ENCODE measurements at places on chromosomes 6 and 20. TPM values are rescaled to one million over a fixed set of nuclear protein-coding genes. Genes with fewer than 3 reads are reported as not detected.

CPXM1 gene
- total RNA-seq = 0.11 TPM

PRL gene
- total RNA-seq = not detected

DNA sequence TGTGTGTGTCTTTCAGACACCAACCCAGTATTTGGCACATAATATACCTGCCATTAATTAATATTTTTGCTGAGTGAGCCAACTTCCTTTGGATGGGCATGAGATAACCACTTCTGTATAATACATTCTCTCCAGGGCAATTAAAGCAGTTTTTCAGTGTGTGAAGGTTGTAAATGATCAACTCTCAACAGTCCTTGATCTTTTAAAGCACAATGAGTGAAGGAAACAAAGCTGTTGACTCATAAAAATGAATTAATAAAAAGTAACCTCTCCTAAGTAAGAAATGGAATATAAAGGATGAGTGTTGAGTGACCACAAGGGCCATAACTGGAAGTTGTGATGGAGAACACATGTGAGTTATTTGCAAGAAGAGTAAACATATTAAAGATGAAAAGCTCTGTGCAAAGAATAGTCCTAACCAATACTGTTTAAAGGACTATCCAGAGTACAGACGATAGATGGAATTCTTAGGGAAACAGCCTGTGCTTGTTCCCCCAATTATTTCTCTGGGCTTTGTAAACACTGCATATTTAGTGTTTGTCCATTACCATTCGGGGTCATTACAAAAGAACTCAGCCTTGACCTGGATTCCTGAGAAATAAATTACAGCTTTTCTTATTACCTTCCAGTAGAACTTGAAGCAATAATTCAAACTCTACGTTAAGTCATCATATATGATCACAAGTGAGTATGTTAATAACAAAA, 446.2 kb downstream of the PLCB1 start:
- H3K27ac ChIP-seq = no peak overlapping the region
- H3K36me3 ChIP-seq = no peaks in the 10 kb centered on the region
- no peaks in the 10 kb centered on the region for H3K4me1 ChIP-seq

- H3K27me3 ChIP-seq = peaks cover 9% of the 10 kb centered on the region
- H3K4me3 ChIP-seq = no peak overlapping the region
- DNase-seq = no peak
- no peaks in the 10 kb centered on the region for H3K4me1 ChIP-seq
These were observed 166.2 kb downstream of the TRIM27 start for GRCh38 chr6:28757429-28758045.

DNA sequence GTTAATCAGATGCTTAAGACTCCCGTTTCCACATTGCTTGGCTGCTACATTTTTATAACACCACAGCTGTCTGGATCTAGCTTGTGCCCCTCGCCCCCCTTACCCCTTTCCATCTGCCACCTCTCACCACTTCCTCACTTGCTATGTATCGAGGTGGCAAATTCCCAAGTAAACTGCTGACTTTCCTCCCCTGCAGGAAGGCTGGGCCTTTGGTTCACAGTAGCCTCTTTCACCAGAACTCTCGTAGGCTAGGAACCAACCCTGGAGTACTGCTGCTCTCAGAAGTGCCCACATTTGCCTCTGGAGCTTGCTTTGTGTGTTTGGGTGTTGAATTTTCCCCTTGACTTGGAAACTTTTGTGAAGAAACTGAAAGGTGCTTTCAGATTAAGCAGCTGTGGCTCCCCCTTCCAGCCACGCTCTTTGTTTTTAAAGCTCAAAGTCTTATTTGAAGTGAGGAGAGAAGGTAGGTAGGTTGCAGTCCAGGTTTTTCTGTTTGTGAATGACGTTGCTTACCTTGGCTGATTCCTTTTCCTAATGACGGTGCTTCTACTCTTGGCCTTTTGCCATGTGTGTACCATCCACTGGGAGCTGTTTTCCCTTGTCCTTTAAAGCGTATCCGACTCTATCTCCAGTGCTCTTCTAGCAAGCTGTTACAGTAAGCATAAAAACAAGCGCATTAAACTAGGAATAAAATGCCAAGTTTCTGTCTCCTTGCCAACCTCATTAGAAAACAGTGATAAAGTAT, 90.4 kb downstream of the CARMIL1 start:
- DNase-seq = peak; percentile 39
- H3K27me3 ChIP-seq = no peaks in the 10 kb centered on the region
- H3K27ac ChIP-seq = peak overlapping the region; percentile 81
- H3K4me3 ChIP-seq = peak overlapping the region; percentile 39
- peaks cover 71% of the 10 kb centered on the region for H3K4me1 ChIP-seq
- peaks cover 9% of the 10 kb centered on the region for H3K36me3 ChIP-seq

DNA sequence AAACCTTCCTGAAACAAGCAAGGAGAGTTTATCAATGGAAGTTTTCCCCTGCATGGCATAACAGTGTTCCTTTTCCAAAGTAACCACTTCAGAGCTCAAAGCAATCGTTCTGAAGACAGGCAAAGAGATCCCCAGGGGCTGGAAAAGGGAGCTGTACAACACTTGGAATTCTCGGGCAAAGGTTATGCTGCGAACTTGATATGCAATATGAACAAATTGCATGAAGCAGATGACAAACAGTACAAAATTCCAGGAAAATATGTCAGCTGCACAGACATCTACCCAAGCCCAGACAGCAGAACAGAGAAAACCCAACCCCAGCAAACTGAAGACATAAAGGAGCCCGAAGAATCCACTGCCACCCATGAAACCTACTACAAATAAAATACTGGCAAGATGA, 18.4 kb downstream of the POPDC3 start:
- H3K4me3 ChIP-seq = no peak overlapping the region
- H3K4me1 ChIP-seq = no peaks in the 10 kb centered on the region
- DNase-seq = no peak
- peaks cover 13% of the 10 kb centered on the region for H3K27me3 ChIP-seq

- DNase-seq = no peak
- no peaks in the 10 kb centered on the region for H3K27me3 ChIP-seq
- H3K4me3 ChIP-seq = no peak within 1 kb of the TSS
- no peak within 1 kb of the TSS for H3K27ac ChIP-seq
- peaks cover 16% of the 10 kb centered on the region for H3K4me1 ChIP-seq
These were observed at the start of gene HLA-DOB for GRCh38 chr6:32816746-32817204. Gene HLA-DOB (minus strand): TSS chr6:32817002. CDS start chr6:32816951, 51 bp downstream.

PRELID3B gene
- 80.1 TPM for total RNA-seq

IPCEF1 gene
- total RNA-seq = 22.6 TPM

RAET1E gene
- not detected for total RNA-seq

ADGRB3 gene
- total RNA-seq = not detected

DNA sequence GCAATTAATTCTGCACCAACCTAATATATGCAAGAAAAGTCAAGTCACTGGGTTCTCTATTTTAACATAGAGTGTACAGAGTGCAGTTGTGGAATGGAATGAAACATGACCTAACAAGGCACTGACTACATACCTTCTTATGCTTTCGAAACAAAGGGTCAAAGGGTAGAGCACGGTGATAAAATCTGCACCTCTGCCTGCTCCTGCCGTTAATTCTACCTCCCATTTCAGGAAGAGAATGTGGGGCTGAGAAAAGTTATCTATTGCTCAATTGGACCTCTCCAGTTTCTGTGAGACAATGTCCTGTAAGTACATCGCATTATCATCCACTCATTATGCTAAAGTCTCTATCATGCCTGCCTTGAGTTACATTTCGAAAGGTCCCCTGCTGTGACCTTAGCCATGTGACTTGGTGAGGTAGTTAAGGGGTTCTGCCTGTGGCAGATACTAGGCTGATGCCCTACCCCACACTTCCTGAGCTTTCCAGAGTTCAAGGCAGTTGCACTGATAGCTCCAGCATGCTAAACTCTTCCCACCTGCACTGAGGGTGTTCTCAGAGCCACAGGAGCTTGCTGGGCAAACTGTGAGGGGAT, 14.0 kb upstream of the MOCS1 start:
- H3K36me3 ChIP-seq = no peaks in the 10 kb centered on the region
- no peaks in the 10 kb centered on the region for H3K4me1 ChIP-seq
- DNase-seq = no peak

DNA sequence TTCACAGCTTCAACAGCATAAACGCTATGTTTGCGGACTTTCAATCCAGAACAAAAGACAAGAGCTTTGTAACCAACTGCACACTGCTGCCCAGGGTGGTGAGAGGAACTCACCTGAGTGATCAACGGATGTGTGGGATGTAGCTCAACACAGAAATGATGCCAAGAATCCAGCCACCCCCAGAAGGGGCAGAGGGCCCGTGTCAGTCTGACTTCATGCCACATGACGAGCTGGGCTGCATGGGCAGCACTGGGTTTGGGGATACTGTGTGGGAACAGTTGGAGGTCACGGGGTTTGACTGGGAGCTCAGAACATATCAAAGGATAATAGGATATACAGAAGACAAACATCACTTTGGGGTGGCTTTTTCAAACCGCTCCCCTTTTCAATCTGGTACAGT, 79.4 kb upstream of the TRAF3IP2 start:
- peaks cover 21% of the 10 kb centered on the region for H3K4me1 ChIP-seq
- H3K4me3 ChIP-seq = no peak overlapping the region
- peaks cover 60% of the 10 kb centered on the region for H3K36me3 ChIP-seq

DNA sequence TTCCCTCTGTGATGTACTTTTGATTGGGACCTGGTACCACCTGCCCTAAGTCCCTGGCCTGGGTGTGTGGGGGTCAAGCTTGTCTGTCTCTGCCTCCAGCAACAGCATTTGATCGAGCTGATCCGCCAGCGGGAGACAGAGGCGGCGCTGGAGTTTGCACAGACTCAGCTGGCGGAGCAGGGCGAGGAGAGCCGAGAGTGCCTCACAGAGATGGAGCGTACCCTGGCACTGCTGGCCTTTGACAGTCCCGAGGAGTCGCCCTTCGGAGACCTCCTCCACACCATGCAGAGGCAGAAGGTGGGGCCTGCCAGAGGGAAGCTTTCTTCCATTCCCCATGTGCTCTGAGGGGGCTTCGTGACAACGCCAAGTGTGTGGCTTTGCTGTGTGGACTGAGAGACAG, 5.4 kb downstream of the GID8 start:
- H3K4me1 ChIP-seq = peaks cover 24% of the 10 kb centered on the region
- H3K4me3 ChIP-seq = no peak overlapping the region
- H3K27ac ChIP-seq = no peak overlapping the region

PAX1 gene
- not detected for total RNA-seq

Measured in activated CD8-positive, alpha-beta T cell treated with anti-CD3 and anti-CD28 coated beads, Interleukin-2, amount 10 ng/mL, durations not matched to agents 7 days and 5 days (primary cell).